ENCODE measurements at places on chromosomes 12 and 14. TPM values are rescaled to one million over a fixed set of nuclear protein-coding genes. Genes with fewer than 3 reads are reported as not detected.

Gene LRRC43
- polyA plus RNA-seq = not detected

Gene DLK1
- 0.13 TPM for polyA plus RNA-seq

Gene TAS2R8
- not detected for polyA plus RNA-seq

Gene GPRC5A
- 4.6 TPM for polyA plus RNA-seq

Gene GNB3
- polyA plus RNA-seq = 6.0 TPM

Gene PLEKHG7
- not detected for polyA plus RNA-seq

Gene SERPINA12
- polyA plus RNA-seq = not detected

Gene SLC17A8
- polyA plus RNA-seq = not detected

DNA sequence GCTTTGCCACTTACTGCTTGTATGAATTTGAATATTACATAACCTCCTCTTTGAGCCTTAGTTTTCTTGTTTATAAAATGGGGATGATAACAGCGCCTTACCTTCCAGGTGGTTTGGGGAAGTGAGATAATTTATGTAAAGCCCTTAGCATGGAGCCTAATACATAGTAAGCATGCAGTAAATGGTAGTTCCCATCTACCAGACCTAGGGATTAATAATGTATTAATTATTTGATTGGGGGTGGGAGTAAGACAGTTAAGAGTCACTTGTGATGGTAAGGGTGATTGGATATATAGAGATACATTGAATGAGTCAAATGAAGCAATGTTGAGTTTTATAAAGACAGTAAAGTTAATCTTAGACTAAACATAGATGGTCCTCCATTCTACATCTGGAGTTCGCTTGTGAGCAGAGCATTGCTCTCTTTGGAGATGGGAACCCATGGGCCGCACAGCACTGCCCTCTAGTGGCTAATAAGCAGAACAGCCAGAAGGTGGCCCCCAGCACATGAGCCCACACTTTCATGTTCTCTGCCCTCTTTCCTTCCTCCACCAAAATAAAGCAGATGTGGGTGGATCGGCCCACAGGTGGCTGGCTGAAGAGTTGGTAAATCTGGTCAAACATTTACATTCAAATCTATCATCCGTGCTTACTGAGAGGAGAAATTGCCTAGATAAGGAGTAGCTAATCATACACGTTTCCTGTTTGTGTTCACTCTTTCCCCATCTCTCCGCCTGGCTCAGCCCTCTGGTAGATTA, 26.5 kb upstream of the TAMALIN start:
- no peaks in the 10 kb centered on the region for H3K27me3 ChIP-seq
- H3K4me3 ChIP-seq = no peak overlapping the region
- H3K36me3 ChIP-seq = peaks cover 17% of the 10 kb centered on the region
- no peak overlapping the region for H3K27ac ChIP-seq
- H3K4me1 ChIP-seq = no peaks in the 10 kb centered on the region
- DNase-seq = peak; percentile 56

DNA sequence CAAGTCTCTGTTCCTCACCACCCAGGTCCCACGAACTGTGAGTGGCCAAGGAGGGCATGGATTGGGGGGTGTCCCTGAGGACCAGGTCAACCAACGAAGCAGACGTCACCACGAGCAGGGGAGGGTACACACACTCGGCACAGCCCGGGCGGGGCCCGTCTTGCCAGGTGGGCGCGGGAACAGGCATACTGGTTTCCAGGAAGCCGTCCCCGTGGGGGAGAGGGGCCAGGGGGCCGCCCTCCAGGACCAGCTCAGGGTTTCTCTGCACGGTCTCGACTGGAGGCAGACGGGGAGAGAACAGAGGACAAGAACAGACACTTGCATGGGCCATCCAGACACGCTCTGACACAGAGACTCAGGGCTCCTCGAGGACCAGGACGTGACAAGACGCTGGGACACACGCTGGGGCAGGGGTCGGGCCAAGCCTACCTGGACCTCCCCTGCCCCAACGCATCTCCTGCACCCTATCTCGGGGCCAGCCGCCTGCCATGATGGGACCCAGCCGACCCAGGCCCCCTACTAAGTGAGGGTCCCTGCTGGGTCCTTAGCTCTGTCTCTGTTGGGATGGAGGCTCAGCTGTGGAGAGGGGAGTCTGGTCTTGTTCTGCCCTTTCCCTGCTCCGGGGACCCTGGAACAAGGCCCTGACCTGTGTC, 11.3 kb downstream of the ARL6IP4 start:
- no peaks in the 10 kb centered on the region for H3K4me1 ChIP-seq
- H3K27me3 ChIP-seq = no peaks in the 10 kb centered on the region
- H3K4me3 ChIP-seq = no peak overlapping the region
- H3K27ac ChIP-seq = no peak overlapping the region

DNA sequence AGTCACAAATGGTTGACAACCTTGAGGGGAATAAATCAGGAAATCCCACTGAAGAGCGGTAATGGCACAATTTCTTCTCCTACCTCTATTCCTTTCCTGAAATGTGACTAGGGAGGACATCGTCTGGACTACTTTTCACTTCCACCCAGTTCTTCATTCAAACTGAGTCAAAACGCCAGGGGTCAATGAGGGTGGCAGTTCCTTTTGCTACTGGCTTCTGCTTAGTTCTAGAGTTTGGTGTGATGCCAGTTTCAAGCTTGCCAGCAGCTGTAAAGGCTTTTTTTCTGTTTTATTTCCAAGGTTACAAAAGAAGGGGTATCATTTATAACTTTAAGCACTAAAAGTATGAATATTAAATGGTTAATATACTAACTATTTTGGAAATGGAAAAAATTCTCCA, 286.5 kb downstream of the SOX5 start:
- H3K4me3 ChIP-seq = no peak overlapping the region
- no peaks in the 10 kb centered on the region for H3K36me3 ChIP-seq
- no peaks in the 10 kb centered on the region for H3K27me3 ChIP-seq
- no peak for DNase-seq
- H3K27ac ChIP-seq = no peak overlapping the region
- H3K4me1 ChIP-seq = no peaks in the 10 kb centered on the region

DNA sequence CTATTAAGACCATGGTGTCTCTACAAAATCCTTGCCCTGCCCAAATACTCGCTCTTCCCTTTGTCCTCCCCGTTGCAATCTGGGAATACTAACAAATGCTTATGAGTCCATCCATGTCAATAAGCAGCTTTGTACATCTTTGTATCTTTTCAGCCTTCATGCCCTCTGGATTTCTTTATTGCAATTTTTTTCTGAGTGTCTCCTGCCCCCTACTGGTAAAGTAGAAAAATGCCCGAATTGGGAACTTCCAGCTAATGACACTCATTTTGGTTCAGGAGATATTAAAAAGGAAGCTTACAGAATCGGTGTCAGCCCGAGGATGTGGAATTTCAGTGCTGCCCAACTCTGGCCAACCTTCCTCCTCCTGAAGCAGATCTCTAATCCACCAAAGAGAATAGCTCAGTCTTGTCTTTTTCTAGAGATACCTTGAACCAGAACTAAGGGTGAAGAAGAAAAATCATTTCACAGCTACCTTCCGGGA, 46.0 kb downstream of the SH2B3 start:
- H3K36me3 ChIP-seq = peaks cover 9% of the 10 kb centered on the region
- no peaks in the 10 kb centered on the region for H3K27me3 ChIP-seq
- H3K4me1 ChIP-seq = no peaks in the 10 kb centered on the region
- H3K27ac ChIP-seq = no peak overlapping the region
- DNase-seq = no peak

- DNase-seq = no peak
- no peak overlapping the region for H3K27ac ChIP-seq
- H3K4me1 ChIP-seq = no peaks in the 10 kb centered on the region
- H3K27me3 ChIP-seq = no peaks in the 10 kb centered on the region
Observed at GRCh38 chr12:5516371-5517241, 84.7 kb downstream of the NTF3 start.

- DNase-seq = no peak
- H3K27me3 ChIP-seq = no peaks in the 10 kb centered on the region
- H3K36me3 ChIP-seq = no peaks in the 10 kb centered on the region
- no peak overlapping the region for H3K4me3 ChIP-seq
Observed at GRCh38 chr12:31261744-31262143, 64.2 kb downstream of the SINHCAF start.

- no peak overlapping the region for H3K27ac ChIP-seq
- H3K36me3 ChIP-seq = no peaks in the 10 kb centered on the region
- no peaks in the 10 kb centered on the region for H3K27me3 ChIP-seq
- H3K4me3 ChIP-seq = no peak overlapping the region
Observed at GRCh38 chr12:96810057-96810456, 97.0 kb upstream of the NEDD1 start.

DNA sequence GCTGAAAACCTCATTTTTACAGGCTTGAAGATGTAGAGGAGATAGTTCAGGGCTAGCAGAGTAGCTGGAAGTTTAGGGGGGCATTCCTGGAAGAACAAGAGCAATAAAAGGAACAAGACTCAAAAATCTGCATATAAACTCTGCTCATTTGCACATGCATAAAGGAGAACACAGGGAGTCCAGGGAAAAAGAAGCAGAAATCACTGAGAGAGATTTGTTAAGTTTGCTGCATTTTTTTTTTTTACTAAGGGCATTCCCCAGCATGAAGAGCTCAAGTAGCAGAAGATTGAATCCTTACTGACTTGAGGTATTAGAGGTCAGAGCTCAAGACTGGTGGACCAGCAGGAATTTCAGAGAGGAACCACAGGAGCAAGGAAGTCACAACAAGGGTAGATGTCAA, 28.2 kb upstream of the BCL11B start:
- no peaks in the 10 kb centered on the region for H3K27me3 ChIP-seq
- no peaks in the 10 kb centered on the region for H3K4me1 ChIP-seq
- H3K27ac ChIP-seq = no peak overlapping the region
- H3K4me3 ChIP-seq = no peak overlapping the region

DNA sequence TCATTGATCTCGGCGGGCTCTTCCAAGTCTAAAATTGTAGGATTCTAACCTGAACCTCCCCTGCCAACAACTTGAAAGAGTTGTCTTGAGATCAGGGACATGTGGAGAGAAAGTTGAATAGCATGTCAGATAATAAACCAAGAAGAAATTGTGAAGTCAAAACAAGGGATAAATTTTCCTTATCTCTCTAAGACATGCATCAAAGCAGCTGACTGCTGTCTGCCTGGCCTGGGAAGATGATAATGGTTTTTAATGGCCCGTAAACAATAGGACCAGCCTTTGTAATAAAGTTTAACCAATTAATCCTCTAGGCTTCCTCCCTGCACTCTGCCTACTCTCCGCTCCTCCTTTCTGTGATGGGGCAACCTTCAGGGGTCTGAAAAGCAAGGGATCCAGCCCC, 67.9 kb downstream of the DPF3 start:
- H3K4me3 ChIP-seq = no peak overlapping the region
- H3K27me3 ChIP-seq = no peaks in the 10 kb centered on the region
- no peak overlapping the region for H3K27ac ChIP-seq
- DNase-seq = no peak
- H3K36me3 ChIP-seq = no peaks in the 10 kb centered on the region

GRCh38 chr14:24277606-24278321, 6.4 kb upstream of the RABGGTA start:
- H3K27ac ChIP-seq = no peak overlapping the region
- DNase-seq = peak; percentile 62
- H3K4me3 ChIP-seq = no peak overlapping the region
- no peaks in the 10 kb centered on the region for H3K4me1 ChIP-seq

DNA sequence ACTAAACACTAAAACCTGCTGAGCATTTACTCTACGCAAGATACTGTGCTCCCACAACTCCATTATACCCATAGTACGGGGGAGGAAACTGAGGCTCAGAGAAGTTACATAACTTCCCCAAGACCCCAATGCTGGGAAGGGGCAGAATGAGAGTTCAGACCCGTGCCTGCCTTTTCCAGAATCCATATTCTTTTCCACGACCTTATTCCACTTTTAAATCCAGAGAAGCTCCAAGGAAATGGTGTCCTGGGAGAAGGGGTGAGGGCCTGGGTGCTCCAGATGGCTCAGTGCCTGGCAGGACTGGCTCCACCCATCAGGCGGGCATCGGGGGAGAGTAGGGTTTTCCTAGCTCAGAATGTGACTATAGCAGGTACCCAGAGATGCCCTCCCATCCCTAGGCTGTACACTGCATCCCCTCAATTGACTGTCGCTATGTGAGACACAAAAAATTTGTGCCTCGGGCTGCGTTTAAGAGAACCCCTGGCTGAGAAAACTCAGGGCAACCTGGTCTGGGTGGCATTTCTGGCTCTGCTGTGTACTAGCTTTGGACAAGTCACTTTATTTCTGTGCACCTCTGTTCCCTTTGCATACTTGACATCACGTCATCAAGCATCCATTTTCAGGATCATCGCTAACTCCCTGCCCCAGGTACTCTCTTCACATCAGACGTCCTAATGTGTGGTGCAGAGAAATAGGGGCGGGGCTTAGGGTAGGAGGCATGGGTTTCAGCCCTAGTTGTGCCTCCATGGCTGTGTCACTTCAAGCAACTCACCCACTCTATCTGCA, 11.6 kb upstream of the IQSEC3 start:
- no peak for DNase-seq
- H3K4me3 ChIP-seq = no peak overlapping the region
- H3K27ac ChIP-seq = no peak overlapping the region
- no peaks in the 10 kb centered on the region for H3K36me3 ChIP-seq

GRCh38 chr12:24948420-24948756, 513 bp downstream of the BCAT1 start:
- H3K27me3 ChIP-seq = no peaks in the 10 kb centered on the region
- peak overlapping the region; percentile 59 for H3K4me3 ChIP-seq
- no peaks in the 10 kb centered on the region for H3K36me3 ChIP-seq
- peak; percentile 57 for DNase-seq
- H3K27ac ChIP-seq = no peak overlapping the region
- peaks cover 2% of the 10 kb centered on the region for H3K4me1 ChIP-seq

- DNase-seq = no peak
- no peaks in the 10 kb centered on the region for H3K4me1 ChIP-seq
- H3K27me3 ChIP-seq = no peaks in the 10 kb centered on the region
- no peak overlapping the region for H3K4me3 ChIP-seq
- no peak overlapping the region for H3K27ac ChIP-seq
- no peaks in the 10 kb centered on the region for H3K36me3 ChIP-seq
Observed at GRCh38 chr12:100229876-100230275, 29.3 kb downstream of the ACTR6 start.

- peak; percentile 58 for DNase-seq
- H3K27ac ChIP-seq = no peak overlapping the region
- no peaks in the 10 kb centered on the region for H3K27me3 ChIP-seq
- H3K4me1 ChIP-seq = no peaks in the 10 kb centered on the region
- no peak overlapping the region for H3K4me3 ChIP-seq
Observed at GRCh38 chr14:94673071-94673470, 60.9 kb downstream of the SERPINA3 start.

DNA sequence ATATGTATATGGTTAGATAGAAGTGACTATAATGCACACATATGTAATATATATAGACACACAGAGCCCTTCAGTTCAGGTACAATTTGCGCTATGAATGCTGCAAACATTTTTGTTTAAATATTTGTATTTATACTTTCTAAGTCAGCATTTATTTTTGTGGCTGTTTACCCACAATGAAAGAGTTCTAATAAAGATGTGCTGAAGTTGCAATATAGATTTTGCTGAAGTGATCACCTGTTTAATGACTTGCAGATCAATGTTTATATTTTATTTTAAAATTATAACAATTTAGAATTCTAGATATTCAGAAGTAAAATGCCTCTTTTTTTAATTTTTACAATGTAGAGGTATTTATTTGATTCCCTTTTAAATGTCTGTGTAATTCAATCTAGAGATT, 3.5 kb downstream of the FOXG1 start:
- no peak for DNase-seq
- H3K36me3 ChIP-seq = no peaks in the 10 kb centered on the region
- H3K27ac ChIP-seq = no peak overlapping the region

- H3K27me3 ChIP-seq = no peaks in the 10 kb centered on the region
- H3K36me3 ChIP-seq = no peaks in the 10 kb centered on the region
- no peaks in the 10 kb centered on the region for H3K4me1 ChIP-seq
Observed at GRCh38 chr12:124927201-124928094, 13.0 kb upstream of the UBC start.

Data from aorta (tissue), 5 donors.